ENCODE measurements at places on chromosomes 13 and 19.

DNA sequence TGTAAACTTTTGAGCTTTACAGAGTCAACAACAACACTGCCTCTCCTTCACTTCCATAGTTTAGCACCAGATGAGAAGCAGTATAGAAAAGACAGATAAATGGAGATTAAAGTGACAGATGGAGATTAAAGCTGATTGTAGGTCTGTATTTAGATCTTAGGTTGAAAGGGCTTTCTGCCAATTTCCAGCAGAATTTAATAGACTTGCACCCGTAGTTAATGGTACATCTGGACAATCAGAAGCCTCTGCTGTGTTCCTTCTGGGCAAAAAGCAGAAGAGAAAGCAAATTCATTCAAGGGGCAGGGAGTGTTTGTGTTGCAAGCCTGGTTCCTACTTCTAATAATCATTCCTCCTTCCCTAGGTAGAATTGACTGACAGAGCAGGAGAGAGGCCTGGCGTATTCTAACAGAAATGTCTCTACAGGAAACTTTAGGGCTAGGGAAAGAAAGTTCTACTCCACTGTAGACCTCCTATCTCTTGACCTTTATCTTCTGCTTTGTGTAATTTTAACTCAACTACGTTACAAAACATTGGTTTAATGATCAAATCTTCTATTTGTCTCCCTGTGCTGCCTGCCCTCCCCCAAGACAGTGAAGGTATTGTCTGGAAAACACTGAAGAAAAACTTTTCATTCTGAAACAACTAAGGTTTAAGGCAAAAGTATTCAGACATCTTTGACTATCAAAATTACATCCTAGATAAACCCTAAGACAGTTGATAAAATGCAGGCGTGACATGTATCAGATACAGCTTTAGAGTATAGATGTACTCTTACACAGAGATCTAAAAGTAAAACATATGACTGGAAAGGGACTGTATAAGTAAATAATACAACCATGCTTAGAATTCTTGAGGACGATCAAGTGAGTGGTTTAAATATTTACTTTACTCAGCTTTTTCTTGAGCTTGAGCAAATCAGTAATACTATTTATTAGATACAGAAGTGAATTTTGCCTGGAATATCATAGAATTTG is 44.4 kb downstream of the GPC6 start:
- DNase-seq, result no peak

DNA sequence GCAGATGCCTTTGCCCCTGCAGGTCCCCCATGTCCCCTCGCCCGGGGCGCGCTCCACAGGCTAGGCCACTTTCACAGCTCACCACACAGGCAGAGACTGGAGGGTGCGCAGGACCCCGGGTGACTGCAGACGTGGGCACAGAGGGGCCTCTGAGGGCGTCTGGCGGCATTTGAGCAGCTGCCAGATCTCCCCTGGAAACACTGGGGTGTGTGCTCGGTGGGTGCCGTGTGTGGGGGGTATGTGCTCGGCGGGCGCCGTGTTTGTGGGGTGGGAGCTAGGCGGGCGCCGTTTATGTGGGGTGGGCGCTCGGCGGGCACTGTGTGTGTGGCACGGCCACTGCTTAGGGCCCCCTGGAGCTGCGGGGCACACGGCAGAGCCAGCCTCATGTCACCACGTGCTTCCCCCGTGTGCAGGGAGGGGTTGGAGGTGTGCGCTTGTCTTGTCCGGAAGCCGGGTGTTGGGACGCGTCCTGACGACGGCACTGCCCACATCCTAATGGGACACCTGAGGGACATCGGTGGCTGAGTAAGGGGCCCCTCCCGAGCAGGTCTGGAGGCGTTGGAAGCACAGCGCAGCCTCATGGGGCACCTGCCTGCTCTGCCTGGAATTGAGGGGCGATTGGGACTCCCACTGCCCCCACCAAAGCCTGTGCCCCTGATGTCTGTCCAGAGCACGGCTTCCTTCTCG is 16.7 kb downstream of the CSNK1G2 start:
- no peak for DNase-seq

- DNase-seq, result no peak
Measured at GRCh38 chr13:109154546-109154945, 525.1 kb downstream of the MYO16 start.

DNA sequence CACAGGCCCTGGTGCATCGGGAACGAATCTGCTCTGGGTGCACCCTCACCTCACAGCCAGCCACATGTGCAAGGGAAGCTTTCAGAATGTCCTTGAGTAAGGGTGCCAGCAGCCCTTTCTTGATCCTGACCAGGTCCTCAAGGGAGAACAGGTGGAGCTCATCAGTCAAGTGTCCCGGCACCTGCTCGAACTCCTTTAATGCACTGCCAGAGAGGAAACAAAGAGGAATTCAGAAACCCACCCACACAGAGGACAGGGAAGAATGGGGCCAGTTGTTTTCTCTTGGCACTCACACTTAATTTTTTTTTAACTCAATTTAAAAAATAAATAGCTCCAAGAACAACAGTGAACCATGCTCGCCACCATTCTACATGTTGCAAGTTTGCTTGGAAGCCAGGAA is 41.7 kb downstream of the RUBCNL start:
- no peak for DNase-seq

DNA sequence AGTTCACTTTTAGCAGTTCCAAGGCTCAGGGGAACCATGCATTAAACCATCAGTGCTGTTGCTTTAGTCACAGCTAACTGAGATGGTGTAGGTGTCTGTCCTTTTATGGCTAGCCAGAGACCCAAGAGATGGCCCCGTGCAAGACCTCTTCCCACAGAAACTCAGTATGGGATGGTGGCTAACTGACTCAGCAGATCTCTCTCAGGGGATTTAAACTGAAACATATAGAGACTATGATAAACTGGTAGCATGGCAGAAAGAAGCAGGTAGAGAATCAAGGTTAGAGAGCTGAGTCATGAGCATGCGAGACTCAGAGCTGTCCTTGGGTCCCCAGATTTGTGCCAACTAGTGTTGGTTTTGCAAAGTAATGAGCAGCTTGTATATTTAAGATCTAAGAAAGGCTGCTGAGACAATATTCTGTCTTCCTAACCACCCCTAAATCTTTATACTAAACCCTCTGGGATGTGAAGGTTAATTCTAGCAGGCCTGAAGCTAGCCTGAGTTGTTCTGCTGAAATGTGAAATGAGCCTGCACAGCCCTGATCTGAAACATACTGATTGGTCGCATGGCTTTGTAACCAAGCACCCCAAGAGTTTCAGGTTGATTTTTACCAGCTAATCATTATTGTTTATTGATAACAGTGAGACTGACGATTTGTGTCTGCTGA is 6.5 kb upstream of the SCEL start:
- no peak for DNase-seq

GRCh38 chr19:15156391-15156790 is 44.4 kb downstream of the NOTCH3 start:
- no peak for DNase-seq

GRCh38 chr19:28988066-28988465 is 224.9 kb downstream of the UQCRFS1 start:
- no peak for DNase-seq

GRCh38 chr19:24081056-24081455 is 5.9 kb upstream of the ZNF254 start:
- DNase-seq, result no peak

GRCh38 chr19:6793973-6794372 is 21.5 kb downstream of the VAV1 start:
- no peak for DNase-seq

GRCh38 chr19:16829822-16830289 is 658 bp downstream of the SIN3B start:
- DNase-seq, result no peak

DNA sequence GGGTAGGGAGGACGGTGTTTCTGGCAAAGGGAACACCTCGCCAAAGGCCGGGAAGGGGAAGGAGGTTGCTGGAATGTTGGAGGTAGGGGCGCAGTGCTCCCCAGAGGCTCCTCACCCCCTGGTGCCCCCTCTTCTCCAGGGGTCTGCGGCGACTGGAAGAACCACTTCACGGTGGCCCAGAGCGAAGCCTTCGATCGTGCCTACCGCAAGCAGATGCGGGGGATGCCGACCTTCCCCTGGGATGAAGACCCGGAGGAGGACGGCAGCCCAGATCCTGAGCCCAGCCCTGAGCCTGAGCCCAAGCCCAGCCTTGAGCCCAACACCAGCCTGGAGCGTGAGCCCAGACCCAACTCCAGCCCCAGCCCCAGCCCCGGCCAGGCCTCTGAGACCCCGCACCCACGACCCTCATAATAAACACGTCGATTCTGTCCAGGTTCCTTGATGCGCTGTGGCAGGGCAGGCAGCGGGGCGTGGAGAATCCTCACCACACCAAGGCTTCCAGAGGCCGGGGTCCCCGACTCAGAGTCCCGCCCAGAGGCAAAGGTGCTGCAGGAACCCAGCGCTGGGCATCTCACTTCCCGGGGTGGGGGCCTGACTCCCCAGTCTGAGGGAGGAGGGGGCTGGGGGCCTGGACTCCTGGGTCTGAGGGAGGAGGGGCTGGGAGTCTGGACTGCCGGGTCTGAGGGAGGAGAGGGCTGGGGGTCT is 7.4 kb upstream of the SPACA4 start:
- DNase-seq, result no peak

DNA sequence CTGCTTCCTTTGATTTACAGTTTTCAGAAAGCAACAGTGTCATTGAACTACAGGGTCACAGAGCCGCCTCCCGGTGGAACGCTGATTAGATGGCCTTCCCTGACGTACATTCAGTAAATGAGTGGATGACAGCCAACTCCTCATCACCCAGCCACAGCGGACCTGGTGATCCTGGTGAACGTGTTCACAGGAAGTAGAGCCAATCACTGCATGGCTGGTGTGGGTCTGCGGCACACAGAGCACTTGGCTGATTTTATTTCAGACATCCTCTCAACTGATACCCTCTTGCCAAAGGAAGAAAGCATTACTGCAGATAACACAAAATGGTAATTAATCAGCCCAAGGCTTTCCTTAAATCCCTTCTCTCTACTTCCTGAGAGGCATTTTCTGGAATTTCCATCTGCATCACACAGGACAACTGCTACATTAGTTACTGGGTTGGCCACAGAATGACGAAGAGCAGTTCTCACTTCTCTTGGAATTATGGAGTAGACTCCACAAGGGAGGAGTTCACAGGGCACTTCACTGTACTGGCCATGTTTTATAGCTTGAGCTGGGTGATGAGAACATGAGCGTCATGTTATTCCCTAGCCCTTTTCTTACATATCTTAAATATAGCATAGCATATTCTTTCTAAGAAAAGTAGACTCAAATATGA is 84.0 kb upstream of the SLC7A1 start:
- no peak for DNase-seq

GRCh38 chr13:32107474-32107873 is 75.9 kb downstream of the FRY start:
- no peak for DNase-seq

DNA sequence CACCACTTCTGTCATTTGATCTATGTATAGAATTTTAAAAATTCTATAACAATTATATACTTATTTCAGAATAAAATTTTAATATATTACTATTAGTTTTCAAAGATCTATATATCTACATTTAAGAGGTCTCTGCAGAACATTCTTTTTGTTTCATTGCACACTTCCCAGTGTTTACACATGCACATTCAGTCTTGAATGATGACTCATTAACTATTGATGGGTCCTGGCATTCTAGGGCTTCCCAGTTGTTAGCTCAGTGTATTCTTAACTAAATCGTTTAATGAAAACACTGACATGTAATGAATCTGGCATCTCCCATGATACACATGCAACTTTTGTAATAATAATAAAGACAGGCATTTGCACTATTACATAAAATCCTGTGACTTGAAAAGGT is 324.6 kb downstream of the KLF12 start:
- DNase-seq, result no peak

DNA sequence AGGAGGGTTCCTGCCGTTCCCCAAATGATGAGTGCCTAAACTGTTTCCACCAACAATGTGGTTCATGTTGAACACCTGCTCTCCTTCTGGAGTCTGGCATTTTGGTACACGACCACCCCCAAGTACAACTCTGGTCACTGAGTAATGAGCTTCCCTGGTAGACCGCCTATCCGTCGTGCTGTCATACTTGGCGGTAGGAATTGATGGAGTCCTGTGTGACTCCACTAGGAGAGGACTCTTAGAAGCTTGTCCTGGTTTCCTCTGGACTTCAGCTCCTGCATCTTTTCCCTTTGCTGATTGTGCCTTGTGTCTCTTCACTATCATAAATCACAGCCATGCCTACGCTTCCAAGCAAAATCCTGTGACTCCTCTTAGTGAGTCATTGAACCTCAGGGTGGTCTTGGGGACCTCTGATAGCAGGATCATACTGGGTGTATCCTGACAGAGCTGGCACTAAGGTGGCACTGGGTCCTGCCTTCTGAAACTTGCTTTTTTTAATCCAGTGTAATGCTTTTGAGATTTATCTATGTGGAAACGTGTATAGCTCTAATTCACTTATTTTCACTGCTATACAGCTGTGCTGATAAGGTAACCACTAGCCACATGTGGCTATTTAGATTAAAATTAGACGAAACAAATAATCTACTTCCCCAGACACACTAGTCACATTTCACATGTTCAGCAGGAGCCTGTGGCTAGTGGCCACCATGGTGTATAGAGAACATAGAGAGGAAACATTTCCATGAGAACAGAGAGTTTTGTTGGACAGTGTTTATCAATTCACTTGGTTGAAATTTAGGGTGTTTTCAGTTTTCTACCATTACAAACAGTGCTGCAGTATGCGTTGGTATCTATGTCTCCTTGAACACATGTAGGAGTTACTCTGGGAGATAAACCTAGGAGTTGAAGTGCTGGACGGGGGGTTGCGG is 6.1 kb upstream of the ASF1B start:
- no peak for DNase-seq

DNA sequence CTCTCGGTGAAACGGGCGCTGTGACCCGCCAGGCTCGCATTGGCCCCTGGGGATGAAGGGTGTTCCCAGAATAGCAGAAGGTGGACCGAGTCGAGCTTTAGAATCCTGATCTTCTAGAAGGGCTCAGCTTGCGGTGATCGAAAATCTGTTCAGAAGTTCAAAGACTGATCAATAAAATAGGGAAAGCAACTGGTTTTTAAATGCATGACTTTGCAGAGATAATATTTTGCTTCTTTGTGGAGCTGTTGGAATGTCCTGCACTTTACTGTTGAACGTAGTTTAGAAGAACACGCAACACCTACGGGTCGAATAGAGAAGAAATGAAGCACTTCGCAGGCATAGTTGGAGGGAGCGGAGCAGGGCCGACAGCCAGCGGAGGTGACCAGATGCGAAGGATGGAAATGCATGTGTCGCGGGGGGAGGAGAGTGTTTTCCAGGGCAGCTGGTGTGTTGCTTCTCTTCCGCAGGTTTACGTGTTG is 766 bp downstream of the CEBPG start:
- DNase-seq, result no peak

DNA sequence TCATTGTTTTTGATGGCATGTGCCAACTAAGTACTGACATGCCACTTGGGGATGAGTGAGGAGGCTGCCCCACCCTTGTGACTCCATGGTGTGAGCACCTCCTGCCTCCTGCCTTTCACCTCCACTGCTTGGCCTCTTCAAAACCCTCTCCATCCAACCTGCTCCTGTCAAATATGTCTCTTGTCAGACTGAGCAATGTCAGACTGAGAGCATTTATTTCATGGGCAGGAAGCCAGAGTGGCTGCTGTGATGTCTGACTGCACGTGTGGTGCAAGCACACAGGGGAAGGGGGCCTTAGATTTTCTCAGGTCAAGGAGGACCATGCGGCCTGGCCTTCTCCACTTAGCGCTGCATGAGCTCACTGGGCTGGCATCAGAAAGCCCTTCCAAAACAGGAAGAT is 68.3 kb downstream of the STARD13 start:
- no peak for DNase-seq
